A172 (cell line): ENCODE measurements at places on chromosomes 5 and 9. TPM values are rescaled to one million over a fixed set of nuclear protein-coding genes. Genes with fewer than 3 reads are reported as not detected.
A peak's percentile ranks its signal among the peaks of the same experiment; 100 is the strongest.

DNA sequence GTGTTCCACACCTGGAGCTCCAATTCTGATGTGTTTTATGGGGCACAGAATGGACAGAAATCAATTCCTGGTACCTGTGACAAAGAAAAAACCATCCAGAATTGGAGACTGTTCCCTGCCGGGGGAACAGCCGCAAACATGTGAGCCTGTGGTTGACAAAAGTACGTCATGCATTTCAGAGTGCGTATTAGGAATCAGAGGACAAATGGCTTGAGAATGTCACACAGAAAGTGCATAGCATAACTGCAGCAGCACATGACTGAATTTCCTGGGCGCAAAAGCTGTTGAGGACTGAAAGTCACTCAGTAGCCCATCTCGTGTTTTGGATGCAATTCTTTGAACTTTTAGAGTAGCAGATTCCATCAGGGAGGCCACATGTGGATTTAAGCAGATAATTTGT is 85.1 kb downstream of the TRIO start:
- DNase-seq: no peak

- DNase-seq: no peak
These were observed 382.3 kb upstream of the SLC30A5 start for GRCh38 chr5:68711293-68712200.

GRCh38 chr5:76144513-76145274 is 61.5 kb downstream of the SV2C start:
- DNase-seq: no peak

DNA sequence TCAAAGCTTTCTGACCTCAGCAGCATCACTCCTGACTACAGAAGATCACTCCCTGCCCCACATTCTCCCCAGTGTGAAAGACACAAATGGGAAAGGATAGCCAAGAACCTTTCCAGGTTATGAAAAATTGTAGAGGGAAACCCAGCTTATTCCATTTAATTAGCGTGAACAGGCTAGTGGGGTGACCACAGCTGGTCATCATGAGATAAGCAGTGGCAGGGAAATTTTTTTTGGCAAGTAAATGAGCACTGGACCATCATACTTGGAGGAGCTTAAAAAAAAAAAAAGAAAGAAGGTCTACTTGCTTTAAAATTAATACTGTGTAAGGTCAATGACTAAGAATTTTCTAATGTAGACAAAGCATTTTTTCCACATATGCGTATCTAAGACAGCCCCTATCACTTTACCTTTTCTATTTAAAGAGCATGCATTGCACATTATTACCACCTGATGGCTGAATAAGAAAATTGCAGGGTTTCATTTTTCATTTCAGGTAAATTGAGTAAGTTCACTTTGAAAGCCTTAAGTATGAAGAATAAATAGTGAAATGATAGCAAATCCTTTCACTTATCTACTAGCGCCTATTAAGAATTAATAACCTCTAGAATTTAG is 123.6 kb downstream of the ELAVL2 start:
- peak; percentile 27 for DNase-seq

GRCh38 chr5:61081741-61082140 is 80.5 kb downstream of the SMIM15 start:
- no peak for DNase-seq

- DNase-seq: no peak
These were observed 125.6 kb downstream of the TMEM161B start for GRCh38 chr5:88142886-88143692.

- DNase-seq: peak; percentile 54
These were observed 75.2 kb downstream of the AOPEP start for GRCh38 chr9:94801681-94802080.

- no peak for DNase-seq
These were observed 278.1 kb downstream of the ICE1 start for GRCh38 chr5:5700549-5700948.

DNA sequence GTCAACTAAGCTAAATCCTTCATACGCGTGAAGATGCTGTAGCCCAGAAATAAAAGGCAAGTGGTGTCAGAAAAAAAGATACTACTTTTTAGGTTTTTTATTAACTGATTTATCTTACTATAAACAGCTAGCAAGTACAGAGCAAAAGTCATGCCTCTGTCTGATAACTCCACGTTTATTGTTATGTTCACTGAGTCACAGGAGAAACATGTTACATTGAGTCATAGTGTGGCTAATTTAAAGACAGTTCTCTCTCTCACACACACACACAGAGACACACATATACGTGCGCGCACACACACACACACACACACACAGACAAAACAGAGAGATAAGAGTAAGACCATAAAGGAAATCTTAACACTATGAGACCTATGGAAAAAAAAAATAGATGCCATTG is 770.0 kb upstream of the CDH10 start:
- peak; percentile 32 for DNase-seq

- DNase-seq: peak; percentile 97
These were observed 243.0 kb downstream of the PSAT1 start for GRCh38 chr9:78539904-78540303.

DNA sequence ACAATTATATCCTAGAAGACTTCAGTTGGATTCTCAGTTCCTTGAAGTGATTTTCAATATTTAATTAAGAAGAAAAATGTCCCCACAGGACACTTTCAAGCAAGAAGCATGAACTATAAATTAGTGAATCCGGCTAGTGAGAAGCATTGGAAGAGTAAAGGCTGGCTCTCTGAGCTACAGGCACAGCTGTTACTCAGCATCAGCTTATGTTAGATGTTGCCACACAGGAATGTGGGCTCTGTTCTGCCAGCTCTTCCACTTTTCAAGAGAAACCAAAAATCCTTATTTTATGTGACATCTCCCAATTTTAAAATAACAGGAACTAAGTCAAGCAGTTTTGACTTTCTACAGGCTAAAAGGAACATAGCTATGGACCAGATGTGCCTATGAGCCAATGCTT is 14.9 kb downstream of the ZNF474 start:
- no peak for DNase-seq

- DNase-seq: no peak
These were observed 156.8 kb downstream of the DCP2 start for GRCh38 chr5:113133211-113133975.

- DNase-seq: no peak
These were observed 19.6 kb downstream of the ZNF131 start for GRCh38 chr5:43140286-43140685.

- DNase-seq: peak; percentile 7
These were observed 46.5 kb downstream of the EPB41L4A start for GRCh38 chr5:112372543-112372942.

DNA sequence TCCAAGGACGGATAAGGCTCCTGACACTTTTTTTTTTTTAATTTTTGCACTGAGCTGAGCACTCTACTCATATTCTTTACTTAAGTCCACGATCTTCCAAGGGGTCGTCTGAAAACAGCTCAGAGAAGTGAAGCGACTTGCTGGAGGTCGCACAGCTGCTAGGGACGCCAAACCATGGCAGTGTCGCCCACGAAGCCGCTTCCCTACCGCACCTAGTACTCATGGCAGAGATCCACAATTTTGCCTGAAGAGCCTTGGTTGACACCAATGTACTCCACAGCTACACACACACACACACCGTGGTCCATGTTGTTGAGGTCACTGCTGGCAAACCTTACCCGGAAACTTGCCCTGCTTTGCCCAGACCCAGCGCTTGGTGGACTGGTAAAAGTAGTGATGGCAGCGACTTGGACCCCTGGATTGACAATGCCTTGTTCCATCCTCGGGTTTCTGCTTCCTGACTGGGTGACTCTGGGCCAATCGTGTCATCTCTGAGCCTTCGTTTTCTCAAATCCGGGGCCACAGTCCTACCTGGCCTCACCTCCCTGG is 521 bp upstream of the SLIT3 start:
- no peak for DNase-seq

- no peak for DNase-seq
These were observed 100.2 kb downstream of the MPDZ start for GRCh38 chr9:13179257-13179656.

DNA sequence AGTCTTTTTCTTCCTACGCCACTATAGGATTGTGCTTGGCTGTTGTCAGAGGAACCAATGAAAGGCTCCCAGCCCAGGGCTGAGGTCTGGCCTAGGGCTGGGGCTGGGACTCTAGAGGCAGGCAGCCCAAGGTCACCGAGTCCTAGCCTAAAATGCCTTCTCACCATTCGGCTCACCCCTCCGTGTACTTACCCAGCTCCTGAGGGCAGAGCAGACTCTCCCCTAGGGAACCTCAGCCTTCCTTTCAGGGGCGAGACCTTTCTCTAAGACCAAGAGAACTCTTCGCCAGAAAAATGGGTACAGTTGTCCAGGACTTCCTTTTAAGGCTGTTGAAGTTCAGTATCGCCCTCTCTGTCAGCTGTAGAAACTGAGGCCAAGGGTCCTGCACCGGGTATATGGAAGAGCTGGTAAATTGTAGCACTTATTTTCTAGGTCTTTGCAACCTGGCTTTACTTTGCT is 1.7 kb upstream of the SPRY4 start:
- no peak for DNase-seq

Gene LCN6
- not detected in 2 replicates for total RNA-seq

Gene FAM221B
- total RNA-seq: not detected in 2 replicates

Gene FAF2
- total RNA-seq: 57.3 and 59.7 TPM in 2 replicates

Gene LRRC19
- total RNA-seq: not detected in 2 replicates

Gene ANKHD1
- total RNA-seq: 49.3 and 51.3 TPM in 2 replicates

Gene INSL4
- not detected in 2 replicates for total RNA-seq
